ENCODE measurements at places on chromosomes 4 and X.

- no peak for DNase-seq
These were observed 677.8 kb downstream of the ADGRL3 start for GRCh38 chr4:61877893-61878292.

DNA sequence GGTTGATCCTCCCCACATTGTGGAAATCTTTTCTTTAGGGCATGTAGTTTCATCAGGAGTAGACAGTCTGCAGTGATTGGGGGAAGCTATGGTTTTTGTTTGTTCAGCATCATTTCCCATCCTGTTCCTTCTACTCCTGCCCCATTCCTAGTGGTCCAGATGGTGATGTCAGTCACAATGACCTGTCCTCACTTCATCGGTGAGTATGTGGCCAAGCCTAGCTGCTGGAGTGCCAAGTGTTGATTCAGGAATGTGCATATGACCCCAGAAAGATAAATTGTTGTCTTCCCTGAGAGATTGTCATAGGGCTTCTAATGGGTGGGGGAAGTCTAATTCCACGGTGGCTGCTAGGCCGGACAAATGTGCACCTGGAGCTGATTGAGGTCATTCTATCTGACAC, 130.6 kb upstream of the FAT1 start:
- no peak for DNase-seq

- no peak for DNase-seq
These were observed 42.9 kb downstream of the NKX6-1 start for GRCh38 chr4:84456157-84456556.

GRCh38 chrX:111759686-111760085, 78.7 kb downstream of the ALG13 start:
- no peak for DNase-seq

DNA sequence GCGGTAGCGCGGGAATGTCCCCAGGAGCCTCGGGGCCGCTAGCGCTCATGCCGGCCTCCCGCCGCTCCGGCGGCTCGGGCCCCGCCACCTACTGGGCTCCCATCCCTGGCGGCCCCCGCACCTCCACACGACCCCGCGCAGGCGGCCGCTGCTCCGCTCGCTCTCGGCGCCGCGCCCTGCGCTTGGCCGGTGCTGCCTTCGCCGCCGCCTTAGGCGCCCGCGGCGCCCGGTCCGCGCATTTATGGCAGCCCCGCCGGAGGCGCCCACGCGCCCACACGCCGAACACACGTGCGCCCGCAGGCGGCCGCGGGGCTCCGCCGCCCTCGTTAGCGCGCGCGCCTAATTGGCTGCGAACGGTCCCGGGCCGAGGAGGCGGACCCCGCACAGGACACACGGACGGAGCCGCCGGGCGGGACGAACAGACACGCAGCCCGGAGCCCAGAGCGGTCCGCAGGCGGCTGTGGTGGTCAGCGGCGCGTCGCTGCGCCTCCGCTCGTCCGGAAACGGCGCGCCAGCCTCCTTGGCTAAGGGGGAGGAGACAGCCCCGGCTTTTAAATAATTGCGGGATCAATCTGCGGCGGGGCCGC, at the start of gene NKX1-1:
Gene NKX1-1 (minus strand): TSS at position 49 of the 587 bp plus-strand sequence. CDS start 0 bp downstream, at position 49.
- no peak for DNase-seq

DNA sequence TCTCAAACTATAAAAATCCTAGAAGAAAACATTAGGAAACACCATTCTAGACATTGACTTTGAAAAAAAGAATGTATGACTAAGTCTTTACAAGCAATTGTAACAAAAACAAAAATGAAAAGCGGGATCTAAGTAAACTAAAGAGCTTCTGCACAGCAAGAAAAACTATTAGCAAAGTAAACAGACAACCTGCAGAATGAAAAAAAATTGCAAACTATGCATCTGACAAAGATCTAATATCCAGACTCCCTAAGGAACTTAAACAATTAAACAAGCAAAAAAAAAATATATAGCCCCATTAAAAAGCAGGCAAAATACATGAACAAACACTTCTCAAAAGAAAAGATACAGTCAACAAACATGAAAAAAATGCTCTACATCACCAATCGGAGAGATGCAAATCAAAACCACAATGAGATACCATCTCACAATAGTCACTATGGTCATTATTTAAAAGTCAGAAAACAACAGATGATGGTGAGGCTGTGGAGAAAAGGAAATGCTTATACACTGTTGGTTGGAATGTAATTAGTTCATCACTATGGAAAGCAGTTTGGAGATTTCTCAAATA, 168.1 kb downstream of the EPHA5 start:
- DNase-seq = no peak

GRCh38 chrX:413322-414201, 26.9 kb upstream of the PPP2R3B start:
- DNase-seq = no peak

DNA sequence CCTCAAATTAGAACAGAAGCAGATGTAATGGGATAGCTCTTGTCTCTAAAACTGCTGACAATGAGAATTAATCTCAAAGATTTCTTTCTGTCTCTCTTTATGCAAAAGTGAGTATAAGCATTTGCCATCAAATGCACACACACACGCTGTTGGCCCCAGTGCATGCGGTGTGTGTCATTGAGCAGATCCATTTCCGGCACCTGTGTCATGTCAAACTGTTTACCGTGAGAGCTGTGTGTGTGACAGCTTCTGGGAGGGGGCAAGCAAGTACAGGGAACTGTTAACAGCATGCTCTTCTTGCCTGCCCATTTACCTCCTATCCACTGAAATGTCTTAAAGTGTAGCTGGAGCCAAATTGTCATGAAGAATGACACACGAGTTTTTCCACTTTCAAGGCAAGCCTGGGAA, 297.9 kb upstream of the FAT4 start:
- no peak for DNase-seq

DNA sequence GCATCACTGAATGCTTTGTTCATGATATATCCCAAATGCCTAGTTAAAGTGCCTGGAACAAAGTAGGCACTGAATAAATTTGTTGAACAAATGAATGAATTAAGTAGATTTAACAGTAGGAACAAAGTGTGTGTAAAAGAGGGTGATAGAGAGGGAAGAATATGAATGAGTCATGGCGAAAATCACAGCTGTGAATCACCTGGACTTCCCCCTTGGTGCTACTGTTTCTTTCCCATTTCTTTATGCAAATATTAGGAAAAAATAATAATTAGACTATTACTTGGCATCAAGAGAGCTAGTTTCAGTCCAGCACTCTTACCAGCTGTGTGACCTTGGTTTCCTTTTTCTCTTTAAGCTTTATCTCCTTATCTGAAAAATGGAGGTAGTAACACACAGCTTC, 9.2 kb downstream of the SPIN3 start:
- DNase-seq = no peak

Measured in SK-N-MC (cell line).